IgD-negative memory B cell (primary cell): ENCODE measurements at places on chromosomes 6 and 20. TPM values are rescaled to one million over a fixed set of nuclear protein-coding genes. Genes with fewer than 3 reads are reported as not detected.

LY86 gene
- 394 TPM for polyA plus RNA-seq

CD24 gene
- polyA plus RNA-seq, result 261 TPM

SLC22A7 gene
- polyA plus RNA-seq, result not detected

UST gene
- polyA plus RNA-seq, result 1.3 TPM

RIPOR3 gene
- 3.3 TPM for polyA plus RNA-seq

IMPG1 gene
- polyA plus RNA-seq, result not detected

FAM217A gene
- polyA plus RNA-seq, result not detected

NHLRC1 gene
- polyA plus RNA-seq, result 0.40 TPM
